ENCODE measurements at places on chromosomes 11 and 22.

- no peak for DNase-seq
These were observed 16.8 kb upstream of the NUP160 start for GRCh38 chr11:47864901-47865300.

DNA sequence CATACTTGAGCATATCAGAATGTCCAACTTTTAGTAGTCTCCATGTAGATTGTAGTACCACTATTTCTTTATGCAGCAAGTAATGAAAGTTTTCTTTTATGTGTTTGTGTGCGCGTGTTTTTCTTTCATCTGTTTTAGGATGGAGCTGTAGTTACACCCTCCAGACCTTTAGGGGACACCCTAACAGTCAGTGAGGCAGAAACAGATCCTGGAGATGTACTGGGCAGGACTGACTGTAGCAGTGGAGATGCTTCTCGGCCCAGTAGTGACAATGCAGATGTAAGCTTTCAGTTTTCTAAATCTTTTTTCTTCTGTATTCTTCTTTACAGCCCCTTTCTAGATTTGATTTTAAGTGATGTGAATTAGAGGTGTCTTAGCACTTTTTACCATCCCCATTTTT lies 79.9 kb upstream of the GRIK4 start:
- no peak for DNase-seq

DNA sequence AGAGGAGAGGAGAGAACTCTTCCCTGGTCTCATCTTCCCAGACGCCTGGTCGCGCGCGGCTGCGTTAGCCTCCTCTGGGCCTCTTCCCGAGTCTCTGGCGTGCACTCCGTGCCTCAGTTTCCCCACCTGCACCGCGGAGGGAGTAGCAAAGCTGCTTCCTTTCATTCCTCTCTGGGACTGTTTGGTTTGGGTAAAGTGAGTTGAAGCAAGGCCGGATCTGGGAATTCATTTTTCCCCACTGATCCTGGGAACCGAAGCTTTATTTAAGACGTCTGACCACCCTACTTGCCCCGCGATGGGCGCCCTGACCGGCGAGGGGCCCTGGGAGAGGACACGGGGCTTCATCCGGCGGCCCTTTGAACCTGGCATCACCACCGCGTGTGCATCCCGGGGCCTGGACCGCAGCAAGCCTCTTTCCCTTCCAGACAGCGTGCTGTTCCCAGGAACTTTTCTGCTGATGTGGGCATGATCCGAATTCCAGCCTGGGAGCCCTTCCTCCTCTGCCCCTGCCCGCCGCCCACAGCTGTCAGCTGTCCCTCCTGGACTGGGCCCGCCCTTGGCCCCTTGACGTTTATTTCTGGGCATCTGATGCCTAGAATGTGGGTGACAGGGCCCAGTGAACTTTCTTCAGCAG lies 758 bp downstream of the LDLRAD3 start:
- DNase-seq, result no peak

- DNase-seq, result no peak
These were observed 78.7 kb upstream of the SLC25A18 start for GRCh38 chr22:17484608-17485007.
